Activated T-helper 9 cell treated with anti-CD3 and anti-CD28 coated beads, Interleukin-2, amount 50 U/mL, for 16 hours (primary cell): ENCODE measurements at places on chromosomes 3 and 15.

DNA sequence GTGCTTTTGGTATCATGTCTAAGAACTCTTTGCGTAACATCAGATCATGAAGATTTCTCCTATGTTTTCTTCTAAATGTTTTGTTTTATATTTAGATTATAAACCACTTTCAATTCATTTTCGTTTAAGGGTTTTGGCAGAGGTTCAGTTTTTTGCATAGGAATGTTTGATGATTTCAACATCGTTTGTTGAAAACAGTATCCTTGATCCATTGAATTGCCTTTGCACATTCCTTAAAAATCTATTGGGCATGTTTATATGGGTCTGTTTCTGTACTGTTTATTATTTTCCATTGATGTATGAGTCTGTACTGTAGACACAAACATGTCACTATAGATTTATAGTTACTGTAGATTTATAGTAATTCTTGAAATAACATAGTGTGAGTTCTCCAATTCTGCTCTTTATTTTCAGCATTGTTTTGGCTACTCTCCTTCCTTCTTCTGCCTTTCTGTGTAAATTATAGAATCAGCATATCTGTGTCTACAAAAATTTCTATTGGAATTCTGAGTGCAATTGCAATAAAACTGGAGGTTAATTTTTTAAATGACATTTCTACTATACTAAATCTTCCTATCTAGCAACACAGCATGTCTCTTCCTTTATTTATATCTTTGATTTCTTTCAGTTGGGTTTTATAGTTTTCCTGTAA is 374.0 kb downstream of the SV2B start:
- no peak for DNase-seq

- DNase-seq: no peak
Observed at GRCh38 chr3:117411971-117412370, 702.4 kb downstream of the TUSC7 start.

GRCh38 chr3:84140631-84141030 is 818.2 kb upstream of the CADM2 start:
- DNase-seq: no peak

DNA sequence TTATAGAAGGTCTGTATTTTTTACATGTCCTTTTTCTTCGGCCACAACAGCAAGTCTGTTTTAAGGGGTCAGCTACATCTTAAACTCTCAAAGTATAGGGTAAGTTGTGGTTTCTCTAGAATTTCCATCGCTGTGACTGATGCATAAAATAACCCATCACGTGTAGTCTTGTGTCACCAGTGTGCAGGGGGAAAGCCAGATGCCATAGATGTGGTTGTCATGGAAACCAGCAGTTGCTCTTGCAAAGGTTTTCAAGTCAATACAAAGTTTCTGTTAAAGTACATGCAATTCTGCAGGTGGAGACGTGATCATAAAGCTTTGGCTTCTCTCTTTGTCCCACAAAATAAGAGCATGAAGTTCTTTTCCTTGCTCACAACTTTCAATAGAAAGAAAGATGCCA is 210.3 kb upstream of the ONECUT1 start:
- no peak for DNase-seq
